Right cardiac atrium (tissue), 5 donors: ENCODE measurements at places on chromosomes 4 and X. TPM values are rescaled to one million over a fixed set of nuclear protein-coding genes. Genes with fewer than 3 reads are reported as not detected.
A peak's percentile ranks its signal among the peaks of the same experiment; 100 is the strongest.

- DNase-seq = no peak
These were observed 67.7 kb upstream of the UGT2B4 start for GRCh38 chr4:69563424-69563823.

DNA sequence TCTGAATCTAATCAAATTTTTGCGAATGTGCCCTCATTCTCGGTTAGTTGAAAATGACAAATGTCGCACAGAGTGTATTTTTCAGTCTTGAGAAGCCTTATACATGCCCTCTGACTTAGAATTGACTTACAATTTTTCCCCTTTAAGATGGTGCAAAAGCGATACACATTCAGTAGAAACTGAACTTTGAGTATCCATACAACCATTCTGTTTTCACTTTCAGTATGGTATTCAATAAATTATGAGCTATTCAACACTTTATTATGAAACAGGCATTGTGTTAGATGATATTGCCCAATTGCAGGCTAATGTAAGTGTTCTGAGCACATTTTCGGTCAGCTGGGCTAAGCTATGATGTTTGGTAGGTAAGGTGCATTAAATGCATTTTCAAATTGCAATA is 43.4 kb downstream of the SLC9A7 start:
- no peak for DNase-seq

GRCh38 chr4:144611850-144612249 is 34.1 kb upstream of the HHIP start:
- DNase-seq = no peak

- peak; percentile 37 for DNase-seq
These were observed 678 bp downstream of the BMP3 start for GRCh38 chr4:81030981-81031791.

DNA sequence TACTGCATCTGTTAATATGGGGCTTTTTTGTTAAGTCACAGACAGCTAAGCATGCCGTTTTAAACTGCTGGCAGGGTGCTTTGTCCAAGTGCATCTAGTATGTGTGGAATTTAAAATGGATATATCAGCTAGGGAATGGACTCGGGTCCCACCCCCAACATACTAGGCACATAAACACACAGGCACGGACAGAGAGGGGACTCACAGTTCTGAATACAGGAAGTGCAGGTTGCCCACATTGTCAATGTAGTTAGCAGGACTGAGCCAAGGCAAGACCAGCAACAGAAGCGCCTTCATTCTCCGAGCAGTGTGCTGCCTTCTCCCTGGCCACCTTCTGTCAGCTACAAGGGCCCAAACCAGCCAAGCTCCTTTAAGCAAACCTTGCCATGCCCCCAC is 33.6 kb downstream of the LNX1 start:
- DNase-seq = no peak

- DNase-seq = no peak
These were observed 116.9 kb downstream of the RAB28 start for GRCh38 chr4:13367244-13367643.

- DNase-seq = no peak
These were observed 27.2 kb upstream of the SEC24B start for GRCh38 chr4:109406337-109406931.

Gene ACE2
- 6.0 TPM for total RNA-seq
